ENCODE measurements at places on chromosomes 2 and 18. TPM values are rescaled to one million over a fixed set of nuclear protein-coding genes. Genes with fewer than 3 reads are reported as not detected.

DNA sequence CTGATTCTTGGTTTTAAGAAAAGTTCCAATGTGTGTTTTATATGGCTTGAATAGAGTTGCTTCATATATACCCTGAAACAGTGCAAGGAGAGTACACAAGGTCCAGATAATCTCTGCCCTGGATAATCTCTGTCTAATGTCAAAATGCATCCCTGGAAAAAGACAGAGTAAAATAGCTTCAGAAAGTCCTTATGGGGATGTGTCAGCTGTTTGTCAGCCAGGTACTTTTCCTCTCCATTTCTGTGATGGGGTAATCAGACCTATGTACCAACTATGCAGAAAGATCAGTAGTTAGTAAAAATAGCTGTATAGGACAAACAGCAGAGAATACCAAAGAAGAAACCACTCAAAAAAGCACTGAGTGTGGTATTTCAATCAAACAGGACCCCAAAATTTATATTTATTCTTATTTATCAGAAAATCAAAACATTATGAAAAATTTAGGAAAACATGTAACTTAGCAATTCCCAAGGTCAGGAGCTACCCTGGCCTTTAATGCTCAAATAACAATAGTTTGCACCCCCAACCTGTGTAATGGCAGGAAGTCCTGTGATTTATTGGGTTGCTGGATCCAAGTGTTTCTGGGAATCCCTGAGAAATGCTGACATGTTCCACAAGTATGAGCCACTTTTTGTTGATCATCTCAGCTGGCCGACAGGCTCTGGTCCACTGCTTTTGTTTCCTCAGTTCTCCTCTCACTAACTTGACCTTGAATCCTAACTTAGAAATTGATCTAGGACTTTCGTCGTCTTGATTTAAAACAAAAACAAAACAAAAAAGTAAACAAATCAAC, 69.6 kb downstream of the MDH1 start:
- peaks cover 2% of the 10 kb centered on the region for H3K36me3 ChIP-seq
- H3K4me1 ChIP-seq = no peaks in the 10 kb centered on the region
- no peak overlapping the region for H3K4me3 ChIP-seq

DNA sequence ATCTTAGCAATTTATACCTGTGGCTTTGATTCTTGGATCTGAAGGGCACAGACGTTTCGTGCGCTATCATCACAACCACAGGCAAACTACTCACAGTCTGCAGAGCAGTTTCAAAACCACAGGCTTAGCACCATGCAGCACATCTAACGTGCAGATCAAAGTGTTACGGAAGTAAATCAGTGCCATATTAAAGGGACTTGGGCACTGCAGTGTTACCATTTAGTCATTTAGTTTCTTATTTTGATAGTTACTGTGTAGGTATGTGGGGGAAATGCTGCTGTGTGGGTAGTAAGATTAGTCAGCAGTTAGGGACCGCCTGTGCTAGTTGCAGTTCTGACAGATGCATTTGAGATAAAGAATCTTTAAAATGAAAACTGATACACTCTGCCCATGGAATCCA, 384.0 kb downstream of the NBAS start:
- peaks cover 2% of the 10 kb centered on the region for H3K36me3 ChIP-seq
- H3K4me3 ChIP-seq = peak overlapping the region; percentile 64
- peaks cover 41% of the 10 kb centered on the region for H3K4me1 ChIP-seq
- no peaks in the 10 kb centered on the region for H3K27me3 ChIP-seq
- peak; percentile 20 for DNase-seq
- H3K27ac ChIP-seq = peak overlapping the region; percentile 89

DNA sequence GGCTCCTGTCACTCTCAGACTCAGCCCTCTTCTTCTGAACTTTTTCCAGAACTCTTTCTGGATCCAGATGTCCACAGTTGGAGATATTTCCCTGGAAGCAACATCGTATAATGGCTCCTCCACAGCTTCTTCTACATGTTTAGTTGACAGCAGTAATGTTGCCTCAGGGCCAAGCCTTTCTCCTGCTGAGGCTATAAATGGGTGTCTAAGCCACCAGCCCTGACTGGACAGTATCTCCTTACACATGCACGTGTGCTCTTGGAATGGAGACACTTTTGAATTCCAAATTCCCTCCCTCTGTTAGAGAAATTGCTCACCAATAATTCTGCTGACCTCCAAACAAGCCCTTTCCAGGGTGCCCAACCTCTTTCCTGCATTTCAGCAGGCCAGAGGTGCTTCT, 156.2 kb upstream of the PIK3C3 start:
- H3K27me3 ChIP-seq = no peaks in the 10 kb centered on the region
- no peaks in the 10 kb centered on the region for H3K4me1 ChIP-seq
- H3K27ac ChIP-seq = no peak overlapping the region
- H3K4me3 ChIP-seq = no peak overlapping the region

DNA sequence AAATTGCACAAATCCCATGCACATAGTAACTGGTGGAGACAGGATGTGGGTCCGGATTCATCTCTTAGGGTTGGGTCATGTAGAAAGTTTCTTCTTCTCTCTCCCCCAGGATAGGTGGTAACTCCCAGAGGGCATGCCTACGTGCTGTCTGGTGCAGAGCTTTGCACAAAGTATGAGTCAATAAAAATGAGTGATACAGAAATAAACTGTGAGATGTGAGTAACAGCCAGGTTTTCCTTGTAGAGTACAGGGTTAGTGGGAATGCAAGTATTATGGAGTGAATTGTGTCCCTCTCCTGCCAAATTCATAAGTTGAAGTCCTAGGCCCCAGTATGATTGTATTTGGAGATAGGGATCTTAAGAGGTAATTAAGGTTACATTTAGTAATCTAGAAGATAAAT, 289.4 kb downstream of the ALK start:
- H3K27me3 ChIP-seq = peaks cover 61% of the 10 kb centered on the region
- no peaks in the 10 kb centered on the region for H3K36me3 ChIP-seq
- no peaks in the 10 kb centered on the region for H3K4me1 ChIP-seq
- H3K27ac ChIP-seq = no peak overlapping the region

DNA sequence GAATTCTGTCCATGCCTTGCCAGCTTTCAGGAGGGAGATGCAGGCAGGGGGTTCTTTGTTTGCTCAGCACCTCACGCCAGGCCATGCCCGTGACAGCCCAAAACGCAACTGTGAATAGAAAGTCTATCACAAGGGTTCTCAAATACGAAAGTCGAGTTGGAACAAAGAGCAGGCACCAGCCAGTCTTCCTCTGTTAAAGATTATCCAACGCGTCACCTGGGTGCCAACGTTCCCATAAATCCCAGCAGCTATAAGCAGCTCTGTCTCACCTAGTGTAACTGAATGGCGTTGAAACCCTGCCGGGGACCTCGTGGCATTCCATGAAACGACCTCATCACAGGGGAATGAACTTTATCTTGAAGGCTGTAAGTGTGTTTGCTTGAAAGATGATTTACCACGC, 84.8 kb upstream of the GATA6 start:
- no peak for DNase-seq
- peaks cover 5% of the 10 kb centered on the region for H3K27me3 ChIP-seq
- H3K4me3 ChIP-seq = no peak overlapping the region
- no peak overlapping the region for H3K27ac ChIP-seq
- H3K36me3 ChIP-seq = peaks cover 3% of the 10 kb centered on the region

SP5 gene
- total RNA-seq = not detected

TMEM198 gene
- total RNA-seq = 0.42 TPM

DSC2 gene
- 0.05 TPM for total RNA-seq

Measured in T-helper 17 cell (primary cell).